ENCODE measurements at places on chromosomes 3 and 15.

DNA sequence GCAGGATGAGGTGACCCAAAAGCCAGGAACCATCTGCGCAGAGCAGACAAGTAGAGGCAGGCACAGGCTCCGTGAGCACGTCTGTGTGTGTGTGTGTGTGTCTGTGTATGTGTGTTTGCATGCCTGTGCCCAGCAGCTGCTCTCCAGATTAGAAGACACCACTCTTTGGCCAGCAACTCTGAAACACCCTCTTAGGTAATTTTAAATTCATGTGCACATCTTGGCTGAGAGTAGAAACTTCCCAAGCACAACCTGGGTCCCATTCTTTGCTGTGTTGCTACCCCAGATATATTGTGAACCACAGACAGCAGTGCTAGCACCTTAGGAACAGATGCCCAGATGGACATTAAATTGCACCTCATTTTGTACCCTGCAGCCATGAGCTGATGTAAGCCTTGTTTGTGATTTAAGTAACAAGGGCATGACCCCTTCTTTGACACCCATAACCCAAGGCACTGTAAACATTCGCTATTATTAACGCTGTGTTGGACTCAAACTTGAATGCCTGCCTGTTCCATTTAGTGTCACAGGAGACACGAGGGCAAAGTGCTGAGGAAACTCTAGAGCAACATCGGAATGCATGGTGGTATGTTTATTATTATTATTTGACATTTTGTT lies at the start of gene FILIP1L:
Gene FILIP1L (minus strand): TSS at position 89 of the 618 bp plus-strand sequence.
- DNase-seq: no peak

- DNase-seq: no peak
These were observed 3.4 kb downstream of the VILL start for GRCh38 chr3:37993820-37994638.

GRCh38 chr3:171916888-171917287 lies 73.7 kb downstream of the TMEM212 start:
- no peak for DNase-seq

DNA sequence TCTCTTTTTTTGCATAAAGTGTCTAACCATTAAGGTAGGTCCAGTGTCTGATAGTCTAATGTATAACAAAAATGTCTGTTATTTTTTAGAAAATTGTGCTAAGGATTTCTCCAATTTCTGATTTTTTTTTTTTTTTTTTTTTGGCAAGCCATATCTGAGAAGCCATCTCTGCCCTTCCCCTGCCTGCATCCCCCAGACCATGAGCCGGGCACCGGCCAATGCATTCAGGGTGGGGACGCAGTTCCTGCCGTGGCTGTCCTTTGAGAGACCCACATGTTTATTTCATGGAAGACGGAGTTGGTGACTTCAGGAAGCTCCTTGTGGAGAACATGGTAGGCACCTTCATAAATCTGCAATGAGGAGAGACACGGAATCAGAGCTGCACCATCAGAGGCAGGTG lies 19.2 kb downstream of the ABTB1 start:
- no peak for DNase-seq

DNA sequence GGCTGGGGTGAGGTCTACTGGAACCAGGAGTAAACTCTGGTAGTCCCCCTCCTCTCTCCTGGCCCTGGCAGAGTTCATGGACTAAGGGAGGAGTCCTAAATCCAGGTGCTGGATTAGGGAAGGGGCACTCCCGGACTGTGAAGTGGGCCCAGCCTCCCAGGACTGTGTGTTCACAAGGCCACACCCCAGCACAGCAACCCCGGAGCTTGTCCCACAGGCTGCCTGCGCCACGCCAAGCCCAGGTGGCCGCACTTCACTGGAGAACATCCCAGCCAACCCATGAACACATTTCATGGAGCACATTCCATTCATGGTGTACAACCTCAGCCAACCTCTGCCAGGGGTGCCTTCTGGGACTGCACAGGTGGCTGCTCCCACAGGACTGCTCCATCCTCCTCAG lies 8.2 kb downstream of the ARPIN start:
- DNase-seq: no peak

DNA sequence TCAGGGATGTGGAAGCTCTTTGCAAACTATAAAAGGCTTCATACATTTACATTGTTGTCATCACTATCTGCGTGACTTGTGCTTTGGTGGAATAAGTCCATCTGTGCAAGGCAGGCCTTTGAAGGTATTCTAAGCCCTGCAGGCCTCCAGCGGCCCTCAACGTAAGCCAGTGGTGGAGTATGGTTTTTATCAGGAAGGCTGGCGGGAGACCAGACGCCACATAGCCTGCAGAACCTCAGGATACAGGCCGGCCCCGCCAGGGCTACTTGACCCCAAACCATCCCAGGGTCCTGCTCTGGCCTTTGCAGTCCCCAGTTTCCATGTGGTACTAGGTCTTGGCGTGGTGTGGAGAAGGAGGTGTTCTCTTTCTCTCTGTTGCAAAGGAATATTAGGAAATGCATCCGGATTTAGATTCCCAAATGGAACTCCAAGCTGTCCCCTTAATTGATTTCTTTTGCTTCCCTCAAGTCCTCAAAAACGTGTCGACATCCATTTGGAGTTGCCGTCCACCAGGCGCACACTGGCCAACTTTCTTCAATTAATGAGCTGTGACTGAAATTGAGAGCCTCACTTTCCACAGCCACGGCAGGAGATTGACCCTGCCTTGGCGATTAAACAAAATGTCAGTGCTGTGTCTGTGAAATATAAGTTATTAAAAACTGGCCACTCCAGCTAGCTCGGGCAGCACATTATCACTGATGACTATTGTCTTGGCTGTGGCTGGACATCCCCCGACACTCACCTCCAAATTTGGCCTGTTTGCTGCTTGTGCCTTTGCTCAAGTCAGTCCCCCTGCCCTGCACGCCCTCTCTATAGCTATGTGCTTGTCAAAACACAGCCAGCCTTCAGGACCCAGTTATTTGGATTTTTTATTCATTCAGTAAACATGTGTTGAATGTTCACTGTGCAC lies 239.8 kb upstream of the TLE3 start:
- DNase-seq: no peak

DNA sequence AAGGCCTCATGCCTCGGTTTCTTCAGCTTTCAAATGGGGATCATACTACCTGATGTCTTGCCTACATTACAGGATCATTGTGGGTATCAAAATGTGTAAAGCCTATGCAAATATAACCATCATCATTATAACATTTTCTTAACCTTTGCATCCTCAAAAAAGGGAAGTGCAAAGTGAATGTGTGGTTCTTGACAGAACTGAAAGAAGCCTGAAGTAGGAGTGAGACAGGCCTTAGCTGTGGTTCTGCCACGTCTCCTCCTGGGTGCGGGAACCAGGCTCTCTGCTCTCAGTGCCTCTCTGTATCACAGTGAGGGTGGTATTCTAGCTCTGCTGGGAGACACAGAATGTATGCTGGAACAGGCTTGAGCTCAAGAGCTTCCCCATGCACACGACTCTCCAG lies 316.9 kb upstream of the ICE2 start:
- DNase-seq: no peak

GRCh38 chr3:140207541-140207940 lies 272.6 kb downstream of the CLSTN2 start:
- DNase-seq: no peak

GRCh38 chr3:56303487-56303886 lies 164.8 kb downstream of the ERC2 start:
- DNase-seq: peak; percentile 70

DNA sequence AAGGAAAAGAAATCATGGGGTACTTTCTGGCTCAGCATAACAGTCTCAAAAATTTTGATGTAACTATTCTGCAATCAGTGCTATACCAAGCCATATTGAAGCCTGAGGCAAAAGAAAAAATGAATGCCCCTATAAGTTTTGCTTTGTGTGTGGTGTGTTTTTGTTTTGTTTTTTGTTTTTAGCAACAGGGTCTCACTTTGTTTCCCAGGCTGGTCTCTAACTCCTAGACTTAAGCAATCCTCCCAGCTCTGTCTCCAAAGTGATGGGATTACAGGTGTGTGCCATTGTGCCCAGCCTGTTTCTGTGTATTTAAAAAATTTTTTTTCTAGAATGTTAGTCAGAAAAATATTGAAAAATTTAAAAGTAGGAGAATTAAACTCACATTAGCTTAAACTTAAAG lies 93.2 kb downstream of the ZNF280D start:
- DNase-seq: no peak

Data from MCF 10A (cell line).